Gastroesophageal sphincter (tissue), 4 donors: ENCODE measurements at places on chromosomes 6 and 20.

DNA sequence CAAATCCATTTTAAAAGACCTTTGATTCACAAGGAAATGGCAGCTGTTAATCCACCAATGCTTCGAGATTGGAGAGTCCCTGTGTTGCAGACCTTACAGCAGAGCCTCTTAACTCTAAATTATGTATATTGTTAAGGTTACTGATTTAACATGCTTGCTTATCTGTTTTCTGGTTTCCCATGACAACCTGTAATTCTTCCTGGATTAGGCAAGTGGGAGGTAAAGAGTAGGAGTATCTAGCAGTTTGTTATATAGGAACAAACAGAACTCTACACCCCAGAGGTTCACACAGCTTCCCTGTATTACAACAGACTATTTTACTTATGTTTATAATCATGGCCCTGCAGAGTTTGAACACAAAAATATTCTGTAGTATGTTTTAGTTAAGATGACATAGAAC lies 39.5 kb downstream of the NKX2-4 start:
- ATAC-seq: no peak

DNA sequence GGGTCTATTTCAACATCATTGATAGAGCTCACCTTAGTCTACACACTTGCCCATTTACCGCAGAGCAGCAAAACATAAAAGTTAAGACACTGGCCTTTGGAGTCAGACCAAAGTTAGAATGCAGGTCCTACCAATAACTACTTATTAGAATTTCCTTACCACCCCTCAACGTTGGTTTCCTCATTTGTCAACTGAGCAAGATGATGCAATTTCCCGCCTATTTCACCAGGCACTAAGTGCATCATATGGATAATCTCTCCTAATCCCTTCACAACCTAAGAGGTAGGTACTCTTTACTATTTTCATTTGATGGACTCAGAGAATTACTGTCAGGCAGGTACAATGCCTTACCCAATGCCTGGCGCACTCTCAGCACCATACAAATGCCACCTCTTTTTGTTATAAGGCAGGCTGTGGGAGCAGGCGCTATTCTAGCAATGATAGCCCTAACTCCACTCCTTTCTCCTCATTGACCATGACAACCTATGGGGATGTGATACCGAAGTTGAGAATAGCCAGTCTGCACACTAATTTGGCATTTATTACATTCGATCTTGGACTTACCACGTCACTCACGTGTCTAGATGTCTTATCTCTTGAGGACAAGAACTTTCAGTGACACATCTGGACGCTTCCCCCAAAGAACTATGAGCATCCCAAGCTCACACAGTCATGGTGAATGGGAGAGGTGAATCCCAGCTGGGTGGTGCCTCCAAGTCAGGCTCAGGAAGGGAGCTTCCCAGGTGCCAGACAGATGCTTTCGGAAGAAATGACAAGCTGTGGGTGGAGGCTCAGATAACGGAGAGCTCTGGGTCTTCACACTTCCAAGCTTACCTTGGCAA lies 128.1 kb upstream of the STMND1 start:
- ATAC-seq: no peak

DNA sequence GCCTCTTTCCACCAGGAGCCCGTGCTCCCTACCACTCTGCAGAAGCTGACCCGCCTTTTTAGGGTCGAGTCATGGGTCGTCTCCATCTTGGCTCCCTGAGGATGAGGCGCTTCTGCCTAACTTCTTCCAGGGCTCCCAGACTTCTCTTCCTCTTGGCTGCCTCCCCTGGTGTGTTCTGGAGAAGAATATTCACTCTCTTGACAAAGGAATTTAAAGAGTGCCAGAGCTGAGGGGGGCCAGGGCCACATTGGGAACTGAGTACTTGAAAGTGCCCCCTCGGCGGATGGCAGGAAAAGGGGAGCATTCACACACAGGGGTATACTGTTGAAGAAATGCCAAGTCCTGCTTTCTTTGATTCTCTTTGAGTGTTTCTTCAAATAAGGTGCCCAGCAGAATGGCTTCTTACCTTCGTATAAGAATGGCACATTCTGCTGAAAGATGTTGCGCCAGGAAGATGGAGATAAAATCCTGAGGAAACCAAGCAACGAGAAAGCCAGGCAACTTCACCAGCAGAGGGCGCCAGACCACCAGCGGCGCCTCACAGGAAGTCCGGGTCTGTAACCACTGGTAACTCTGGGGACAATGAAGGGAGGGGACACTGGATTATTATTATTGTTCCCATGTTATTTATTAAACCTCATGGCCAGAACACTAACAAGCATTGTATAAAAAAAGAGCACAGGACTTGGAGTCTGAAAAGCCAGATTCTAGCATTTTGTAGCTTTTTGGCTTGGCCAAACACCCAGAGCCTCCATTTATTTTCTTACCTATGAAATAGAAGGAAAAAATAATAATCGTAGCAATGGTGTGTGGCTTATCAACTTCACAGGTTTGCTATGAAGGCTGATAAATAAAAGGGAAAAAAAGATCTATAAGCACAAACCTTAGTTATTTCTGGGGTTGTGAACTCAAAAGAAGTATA lies 176.7 kb downstream of the HACE1 start:
- no peak for ATAC-seq

DNA sequence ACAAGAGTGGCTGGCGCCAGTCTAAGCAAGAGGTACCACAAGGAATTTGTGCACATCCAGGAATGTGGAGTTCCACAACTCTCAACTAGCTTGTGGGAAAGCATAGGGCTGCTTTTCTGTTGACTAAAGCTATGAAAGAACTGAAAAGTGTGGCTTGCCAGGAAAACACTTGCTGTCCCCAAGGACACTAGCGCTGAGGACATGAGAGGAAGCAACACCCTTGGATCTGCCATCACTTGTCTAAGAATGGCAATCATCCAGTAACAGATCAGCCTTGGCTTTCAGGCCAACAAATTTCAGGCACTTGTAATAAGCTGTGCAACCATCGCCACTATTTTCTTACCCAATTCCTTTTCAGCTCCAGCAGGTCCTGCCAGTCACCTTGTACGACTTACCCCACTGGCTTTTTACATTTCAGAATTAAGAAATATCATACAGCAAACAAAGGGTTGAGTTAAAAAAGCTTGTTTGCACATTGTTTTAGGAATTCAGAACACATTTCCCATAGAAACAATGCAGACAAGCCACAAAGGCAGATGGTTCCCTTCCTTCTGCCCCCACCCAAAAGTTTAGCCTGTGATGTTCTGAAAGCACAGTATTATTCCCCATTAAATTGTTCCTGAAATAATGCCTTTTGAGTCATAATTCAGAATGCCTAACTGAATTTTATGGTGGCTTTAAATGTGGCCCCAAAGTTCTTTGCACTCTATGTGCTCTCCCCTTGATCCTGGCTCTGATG lies 57.9 kb upstream of the SSTR4 start:
- ATAC-seq: peak; percentile 87

DNA sequence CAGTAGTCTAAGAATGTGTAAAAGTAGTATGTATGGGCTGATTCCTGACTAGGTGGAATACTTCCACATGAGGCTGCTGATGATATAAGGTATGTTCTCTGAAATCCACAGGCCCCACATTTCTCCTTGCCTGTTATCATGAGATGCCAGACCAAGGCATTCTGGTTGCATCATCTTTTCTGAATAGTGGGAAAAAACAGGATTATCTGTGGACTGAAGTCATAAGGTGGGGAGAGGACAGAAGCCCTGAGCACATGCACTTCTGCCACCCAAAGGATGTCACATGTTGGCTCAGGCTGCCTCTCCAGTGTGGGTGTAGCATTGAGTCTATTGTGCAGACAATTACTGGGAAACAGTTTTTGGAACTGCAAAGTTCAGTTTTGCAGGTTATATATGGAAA lies 184.5 kb upstream of the RAB32 start:
- no peak for ATAC-seq
